ENCODE measurements at places on chromosomes 2 and 18.

- no peak for DNase-seq
Measured at GRCh38 chr2:1784087-1784486, 39.8 kb upstream of the PXDN start.

GRCh38 chr2:226578879-226579278 lies 220.7 kb downstream of the IRS1 start:
- no peak for DNase-seq

GRCh38 chr2:120385355-120386127 lies 39.6 kb downstream of the INHBB start:
- no peak for DNase-seq

DNA sequence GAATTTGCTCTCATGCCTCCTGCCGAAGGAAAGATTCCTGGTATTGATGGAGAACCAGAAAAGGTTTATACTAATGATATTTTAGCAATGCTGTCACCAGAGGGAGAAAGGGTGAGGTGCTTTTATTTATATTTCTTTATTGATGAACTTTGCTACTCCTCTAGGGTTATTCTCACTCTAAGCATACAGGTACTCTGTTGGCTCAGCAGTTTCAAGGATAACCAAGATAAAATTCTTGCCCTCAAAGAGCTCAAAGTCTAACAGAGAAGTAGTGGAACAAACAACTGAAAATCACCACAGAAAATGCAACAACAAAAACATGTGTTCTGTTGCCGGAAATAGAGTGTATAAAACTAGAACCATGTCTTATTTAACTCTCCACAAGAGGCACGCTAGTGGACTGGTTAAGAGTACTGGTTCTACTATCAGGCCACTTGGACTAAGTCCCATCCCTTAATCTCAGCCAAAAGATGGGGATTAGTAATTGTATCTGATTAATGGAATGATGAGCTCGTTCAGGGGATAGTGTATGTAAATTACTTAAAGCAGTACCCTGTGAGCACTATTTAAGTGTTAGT lies 103.6 kb downstream of the DNAH6 start:
- no peak for DNase-seq

GRCh38 chr18:46281185-46282176 lies 177.3 kb downstream of the HAUS1 start:
- peak; percentile 23 for DNase-seq

DNA sequence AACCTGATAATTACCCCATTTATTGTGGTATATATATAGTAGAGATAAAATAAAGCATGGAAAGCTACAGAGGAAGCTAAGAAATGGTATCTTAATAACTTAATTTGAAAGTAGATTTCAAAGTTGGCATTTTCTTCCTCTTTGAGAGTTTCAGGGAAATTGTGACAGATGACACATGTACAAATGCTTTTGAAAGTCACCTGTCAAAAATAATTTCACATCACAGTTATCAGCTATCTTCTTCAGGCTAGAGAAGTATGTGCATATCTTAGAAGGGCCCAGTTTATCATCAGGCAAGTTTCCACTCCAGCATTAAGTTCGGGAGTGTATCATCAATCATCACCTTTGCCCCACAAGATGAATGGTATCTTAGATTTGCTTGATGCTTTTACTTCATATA lies 457.9 kb downstream of the LRRTM4 start:
- no peak for DNase-seq

GRCh38 chr2:101706819-101707177 lies 9.3 kb downstream of the MAP4K4 start:
- DNase-seq: no peak
